AG04449 (cell line): ENCODE measurements at places on chromosomes 2 and 18.

- DNase-seq: no peak
These were observed 1477.6 kb upstream of the NXPH2 start for GRCh38 chr2:140257692-140258300.

GRCh38 chr18:59318460-59319050, at the start of gene CPLX4:
TSS of gene CPLX4 (minus strand) at chr18:59318649. CDS start at chr18:59318462, 187 bp downstream.
- DNase-seq: no peak

- peak; percentile 7 for DNase-seq
These were observed 27.0 kb downstream of the GAD1 start for GRCh38 chr2:170843656-170844055.

DNA sequence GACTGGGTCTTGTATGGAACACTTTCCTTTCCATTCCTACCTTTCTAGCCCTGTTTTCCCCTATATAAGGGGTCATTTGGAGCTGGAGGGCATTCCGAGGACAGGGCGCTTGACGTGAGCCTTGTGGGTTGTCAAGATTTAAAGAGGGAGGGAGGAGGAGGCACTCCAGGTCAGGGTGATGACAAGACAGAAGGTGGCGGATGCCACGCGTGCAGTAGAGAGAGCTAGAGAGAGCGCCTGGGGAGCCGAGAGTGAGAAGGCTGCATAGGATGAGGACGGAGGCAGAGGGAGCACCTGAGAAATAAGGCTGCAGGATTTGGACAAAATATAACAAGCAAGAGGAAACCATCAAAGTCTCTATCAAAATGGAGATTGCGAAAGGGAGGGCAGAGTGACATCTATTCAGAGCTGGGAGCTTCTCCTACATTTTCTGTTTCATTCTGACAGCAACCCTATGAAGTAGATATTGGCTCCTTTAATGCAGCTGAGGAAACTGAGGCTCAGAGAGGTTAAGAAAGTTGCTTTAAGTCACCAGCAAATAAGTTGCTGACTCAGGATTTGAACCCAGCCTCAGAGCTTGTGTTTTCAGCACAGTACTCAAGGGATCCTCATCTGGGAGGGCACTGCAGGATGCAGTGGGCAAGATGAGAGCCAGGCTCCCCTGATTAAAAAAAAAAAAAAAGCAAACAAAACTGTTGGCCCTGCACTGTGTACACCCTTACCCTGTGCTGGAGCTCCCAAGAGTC, 124.2 kb downstream of the MRO start:
- no peak for DNase-seq

- DNase-seq: no peak
These were observed 46.2 kb upstream of the FZD7 start for GRCh38 chr2:201987426-201987825.

GRCh38 chr2:160592401-160592800, 98.8 kb upstream of the RBMS1 start:
- DNase-seq: no peak

- no peak for DNase-seq
These were observed 315.7 kb downstream of the KCNS3 start for GRCh38 chr2:18194161-18194560.

GRCh38 chr2:123688231-123688940, 336.7 kb upstream of the CNTNAP5 start:
- DNase-seq: no peak

GRCh38 chr2:190587106-190587505, 52.6 kb upstream of the NEMP2 start:
- no peak for DNase-seq

- DNase-seq: no peak
These were observed 52.6 kb downstream of the TWIST2 start for GRCh38 chr2:238900511-238900910.

DNA sequence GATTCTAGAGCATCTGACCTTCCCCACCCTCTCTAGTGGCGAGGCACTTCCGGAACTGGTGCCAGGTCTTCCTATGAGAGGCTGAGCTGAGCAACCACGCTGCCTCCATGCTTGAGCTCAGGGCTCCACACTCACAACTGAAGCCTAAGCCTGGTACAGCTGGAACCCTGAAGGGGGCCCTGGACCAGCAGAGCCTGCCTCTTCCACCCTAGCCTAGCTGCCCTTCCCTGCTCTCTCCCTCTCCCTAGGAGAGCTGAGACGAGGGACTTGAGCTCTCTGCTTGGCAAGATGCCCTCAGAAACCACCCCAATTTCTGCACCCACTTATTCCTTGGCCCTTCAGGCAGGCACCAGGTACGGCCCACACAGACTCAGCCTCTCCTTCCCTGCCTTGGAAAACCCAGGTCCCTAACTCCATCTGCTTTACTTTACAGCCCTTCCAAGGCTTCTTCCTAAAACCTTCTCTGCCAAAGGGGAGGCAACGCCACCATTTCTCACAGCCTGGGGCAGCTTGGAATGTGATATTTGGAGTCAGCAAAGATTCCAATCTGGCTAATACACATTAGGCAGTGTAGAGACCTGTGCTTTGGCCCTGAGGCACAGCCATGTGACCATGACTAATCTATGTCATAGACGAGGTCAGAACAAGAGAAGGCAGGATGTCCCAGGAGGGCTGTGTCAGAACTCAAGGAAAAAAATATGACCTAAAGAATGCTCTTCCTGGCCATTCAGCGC, 18.8 kb downstream of the COX7A2L start:
- DNase-seq: peak; percentile 70

DNA sequence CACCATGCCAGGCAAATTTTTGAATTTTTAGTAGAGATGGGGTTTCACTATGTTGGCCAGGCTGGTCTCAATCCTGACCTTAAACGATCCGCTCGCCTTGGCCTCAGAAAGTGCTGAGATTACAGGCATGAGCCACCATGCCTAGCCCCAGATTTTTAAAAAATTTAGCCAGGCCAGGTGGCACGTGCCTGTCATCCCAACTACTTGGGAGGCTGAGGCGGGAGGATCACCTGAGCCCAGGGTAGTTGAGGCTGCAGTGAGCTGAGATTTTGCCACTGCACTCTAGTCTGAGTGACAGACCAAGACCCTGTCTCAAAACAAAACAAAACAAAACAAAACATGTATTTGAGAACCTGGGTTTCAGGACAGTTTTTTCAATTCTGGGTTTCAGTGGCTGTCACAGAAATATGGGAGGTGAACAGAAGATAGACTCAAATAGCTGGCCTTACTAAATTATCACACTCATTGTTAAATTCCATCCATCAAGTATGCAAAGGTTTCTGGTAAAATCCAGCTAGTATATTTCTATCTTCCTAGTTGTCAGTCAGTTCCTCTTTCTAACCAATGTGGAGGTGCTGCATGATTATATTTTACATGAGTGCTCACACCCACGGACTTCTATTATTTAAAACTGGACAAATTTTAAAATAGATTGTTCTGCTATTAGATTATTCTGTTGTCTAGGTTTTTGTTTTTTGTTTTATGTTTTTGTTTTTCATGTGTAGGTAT, 5.4 kb downstream of the ALPG start:
- no peak for DNase-seq

DNA sequence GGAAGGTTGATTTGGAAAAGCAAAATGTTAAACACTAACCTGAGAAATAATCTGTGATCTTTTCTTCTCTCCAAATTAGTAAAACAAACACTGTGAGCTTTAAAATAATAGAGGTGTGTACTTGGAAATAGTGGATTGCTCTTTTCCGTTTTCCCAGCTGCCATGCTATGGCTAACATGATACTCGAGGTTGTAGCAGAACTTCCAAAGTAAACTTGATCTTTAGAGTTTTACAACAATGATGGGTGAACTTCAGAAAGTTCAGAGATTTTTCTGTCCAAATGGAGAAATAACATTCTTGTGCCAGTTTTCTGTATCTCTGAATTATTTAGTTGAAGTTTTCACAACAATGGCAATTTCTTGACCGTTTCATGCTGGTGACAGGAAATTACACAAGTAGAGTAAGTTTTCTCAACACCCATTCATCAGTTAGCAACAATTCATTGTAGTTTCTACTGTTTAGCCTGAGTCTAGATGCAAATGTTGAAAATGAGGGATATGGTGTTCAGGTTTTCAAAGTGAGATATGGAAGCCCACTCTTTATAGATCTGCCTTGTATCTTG, 135.3 kb upstream of the CTAGE1 start:
- no peak for DNase-seq

- DNase-seq: peak; percentile 56
These were observed 38.3 kb downstream of the ITGA6 start for GRCh38 chr2:172465417-172466334.

GRCh38 chr2:162908567-162908966, 70.0 kb upstream of the KCNH7 start:
- no peak for DNase-seq

DNA sequence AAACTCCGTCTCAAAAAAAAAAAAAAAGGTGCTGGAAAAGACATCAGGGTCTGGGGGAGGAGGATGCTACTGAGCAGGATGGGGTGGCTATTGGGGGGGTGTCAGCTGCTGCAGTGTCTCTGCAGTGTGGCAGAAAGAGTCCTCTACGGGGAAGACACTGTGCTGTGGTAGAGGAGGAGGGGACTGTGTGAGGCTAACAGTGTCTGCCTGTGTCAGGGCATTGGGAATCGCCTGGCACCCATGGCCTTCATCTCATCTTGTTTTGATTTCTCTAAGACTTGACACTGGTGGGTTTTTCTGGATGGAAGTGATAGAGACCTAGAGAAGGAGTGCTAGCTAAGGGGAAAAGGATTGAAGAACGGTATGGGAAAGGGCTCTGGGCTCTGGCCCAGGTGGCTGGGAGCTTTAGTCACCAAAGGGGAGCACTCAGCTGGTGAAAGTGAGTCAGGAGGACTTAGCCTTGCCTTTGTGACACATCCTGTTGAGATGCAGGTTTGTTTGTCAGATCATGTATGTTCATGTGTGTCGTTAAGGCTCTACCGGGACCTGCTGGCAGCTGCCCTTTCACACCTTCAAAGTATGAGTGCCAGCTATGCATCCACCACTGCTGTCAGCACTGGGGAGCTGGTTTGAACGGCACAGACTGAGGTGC, 58.0 kb downstream of the FARP2 start:
- no peak for DNase-seq

- DNase-seq: no peak
These were observed 26.7 kb downstream of the ZEB2 start for GRCh38 chr2:144493027-144493809.

- no peak for DNase-seq
These were observed 346.7 kb downstream of the RAD51AP2 start for GRCh38 chr2:17171446-17172049.

DNA sequence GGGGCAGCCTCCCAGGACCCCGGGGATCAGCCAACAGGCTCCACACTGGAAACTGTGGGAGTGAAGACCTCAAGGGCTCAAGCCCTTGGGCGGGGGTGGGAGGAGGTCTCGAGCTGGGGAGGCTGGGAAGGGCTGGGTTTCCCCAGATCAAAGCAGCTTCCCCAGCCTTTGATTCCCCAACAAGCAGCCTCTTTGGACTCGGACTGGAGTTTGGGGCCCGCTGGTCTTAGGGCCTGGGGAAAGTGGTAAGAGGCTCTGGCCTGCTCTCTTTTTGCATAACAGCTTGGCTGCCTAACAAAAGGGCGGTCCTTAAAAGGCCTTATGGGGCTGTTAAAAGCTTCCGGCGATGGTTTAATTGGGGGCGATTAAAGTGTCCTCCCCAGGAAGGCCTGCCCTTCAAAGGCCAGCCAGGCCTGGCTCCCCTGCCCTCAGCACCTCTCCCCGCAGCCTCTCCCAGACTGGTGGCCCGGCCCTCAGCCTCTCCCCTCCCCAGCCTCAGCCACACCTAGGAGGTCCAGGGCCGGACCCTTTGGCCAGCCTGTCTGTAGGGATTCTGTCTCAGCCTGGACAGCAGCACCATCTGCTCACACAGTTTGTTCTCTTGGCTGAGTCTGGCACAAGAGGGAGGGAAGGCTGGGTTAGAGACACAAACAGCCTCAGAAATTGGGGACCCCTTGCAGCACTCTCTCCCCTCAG, 39.6 kb downstream of the ZFP36L2 start:
- DNase-seq: no peak

- DNase-seq: peak; percentile 41
These were observed 98.0 kb downstream of the MARCHF4 start for GRCh38 chr2:216274194-216274840.

DNA sequence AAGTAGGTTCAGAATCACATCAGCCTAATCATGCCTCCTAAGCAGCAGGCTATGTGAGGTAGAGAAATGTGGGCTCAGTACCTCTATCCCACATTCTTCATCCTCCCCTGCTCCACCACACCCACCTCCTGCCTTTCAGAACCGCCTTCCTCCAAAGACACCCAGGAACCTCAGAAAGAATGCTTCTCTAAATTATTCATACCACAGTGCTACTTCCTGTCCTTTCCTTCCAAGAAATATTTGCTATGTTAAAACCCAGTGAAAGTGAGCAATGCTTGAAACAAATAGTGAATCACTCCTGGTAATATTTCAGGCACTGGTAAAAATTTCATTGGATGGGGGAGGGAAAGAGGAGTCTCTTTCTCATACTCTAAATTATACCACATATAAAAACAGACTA, 24.0 kb upstream of the CREB1 start:
- no peak for DNase-seq

DNA sequence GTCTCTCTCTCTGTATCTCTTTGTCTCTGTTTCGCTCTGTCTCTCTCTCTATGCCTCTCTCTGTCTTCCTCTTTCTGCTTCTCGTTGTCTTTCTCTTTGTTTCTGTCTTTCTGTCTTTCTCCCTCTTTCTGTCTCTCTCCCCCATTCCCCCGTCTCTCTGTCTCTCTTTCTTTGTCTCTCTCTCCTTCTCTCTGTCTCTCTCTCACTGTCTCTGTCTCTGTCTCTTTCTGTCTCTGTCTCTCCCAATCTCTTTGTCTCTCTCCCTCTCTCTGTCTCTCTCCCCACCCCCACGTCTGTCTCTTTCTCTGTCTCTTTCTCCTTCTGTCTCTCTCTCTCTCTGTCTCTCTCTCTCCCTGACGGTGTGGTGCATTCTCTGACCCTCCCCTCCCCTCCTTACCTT, 71.9 kb upstream of the ZNF516 start:
- no peak for DNase-seq

- DNase-seq: no peak
These were observed 74.5 kb downstream of the ETAA1 start for GRCh38 chr2:67471681-67472080.

- no peak for DNase-seq
These were observed 869.2 kb downstream of the BCL11A start for GRCh38 chr2:59684116-59684770.

DNA sequence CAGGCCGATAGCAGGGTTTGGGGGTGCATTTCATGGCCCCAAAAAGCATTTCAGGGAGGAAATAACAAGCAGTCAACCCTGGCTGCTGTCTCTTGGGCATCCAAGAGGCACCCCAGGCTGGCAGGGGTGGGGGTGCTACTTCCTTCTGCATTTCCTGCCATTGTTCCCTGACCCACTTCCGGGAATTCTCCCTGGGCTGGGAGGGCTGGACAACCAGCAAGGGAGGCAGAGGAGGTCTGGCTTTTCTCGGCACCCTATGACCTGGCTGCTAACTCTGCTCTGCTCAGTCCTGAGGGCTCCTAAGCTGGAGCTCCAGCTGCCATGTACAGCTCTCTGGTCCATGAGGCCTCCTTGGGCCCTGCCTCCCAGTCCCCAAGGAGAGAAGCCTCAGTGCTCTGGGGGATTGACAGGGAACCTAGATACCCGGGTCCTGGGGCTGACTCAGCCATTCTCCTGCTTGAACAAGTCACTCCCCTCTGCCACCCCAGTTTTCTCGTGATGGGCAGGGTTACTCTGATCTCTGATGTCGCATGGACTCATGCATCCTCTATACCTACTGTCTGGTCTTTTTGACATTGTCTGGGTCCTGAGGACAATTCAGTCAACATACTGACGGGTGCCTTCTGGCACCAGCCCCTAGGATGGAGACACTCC, 47.2 kb downstream of the DYSF start:
- no peak for DNase-seq

- DNase-seq: no peak
These were observed 2.0 kb downstream of the GALNT3 start for GRCh38 chr2:165792104-165792454.

- DNase-seq: no peak
These were observed 139.4 kb upstream of the HDAC4 start for GRCh38 chr2:239540174-239540573.

GRCh38 chr2:208466151-208466919, 59.7 kb downstream of the PTH2R start:
- DNase-seq: no peak
